ENCODE measurements at places on chromosomes 16 and 17.

- DNase-seq, result no peak
These were observed 17.6 kb downstream of the CES1 start for GRCh38 chr16:55815320-55815719.

- DNase-seq, result no peak
These were observed 1735.9 kb downstream of the TP53TG3F start for GRCh38 chr16:35195173-35195863.

DNA sequence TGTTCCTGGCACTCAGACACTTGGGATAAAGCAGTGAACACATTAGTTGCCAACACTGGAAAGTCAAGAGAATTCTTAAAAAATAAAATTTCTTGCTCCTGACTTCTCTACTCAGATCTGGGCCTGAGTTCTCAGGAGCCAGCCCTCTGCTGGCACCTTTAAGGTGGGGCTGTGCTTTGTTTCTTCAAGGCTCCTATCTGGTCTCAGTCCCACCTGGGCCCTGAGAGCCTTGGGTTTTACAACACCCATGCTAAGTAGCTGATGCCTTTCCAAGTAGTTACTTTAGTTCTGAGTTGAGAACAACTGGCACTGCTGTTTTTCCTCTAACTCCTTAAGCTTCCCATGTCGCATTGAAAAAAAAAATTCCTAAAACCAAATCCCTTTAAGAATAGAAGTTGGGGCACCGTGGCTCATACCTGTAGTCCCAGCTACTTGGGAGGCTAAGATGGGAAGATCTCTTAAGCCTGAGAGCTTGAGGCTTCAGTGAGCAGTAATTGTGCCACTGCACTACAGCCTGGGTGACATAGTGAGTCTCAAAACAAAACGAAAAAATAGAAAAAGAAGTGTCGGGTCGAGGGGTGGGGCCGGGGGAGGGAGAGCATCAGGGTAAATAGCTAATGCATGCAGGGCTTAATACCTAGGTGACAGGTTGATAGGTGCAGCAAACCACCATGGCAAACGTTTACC is 16.6 kb downstream of the CHAD start:
- DNase-seq, result no peak

GRCh38 chr17:7403043-7403726 is 712 bp downstream of the TMEM256 start:
- DNase-seq, result peak; percentile 49

DNA sequence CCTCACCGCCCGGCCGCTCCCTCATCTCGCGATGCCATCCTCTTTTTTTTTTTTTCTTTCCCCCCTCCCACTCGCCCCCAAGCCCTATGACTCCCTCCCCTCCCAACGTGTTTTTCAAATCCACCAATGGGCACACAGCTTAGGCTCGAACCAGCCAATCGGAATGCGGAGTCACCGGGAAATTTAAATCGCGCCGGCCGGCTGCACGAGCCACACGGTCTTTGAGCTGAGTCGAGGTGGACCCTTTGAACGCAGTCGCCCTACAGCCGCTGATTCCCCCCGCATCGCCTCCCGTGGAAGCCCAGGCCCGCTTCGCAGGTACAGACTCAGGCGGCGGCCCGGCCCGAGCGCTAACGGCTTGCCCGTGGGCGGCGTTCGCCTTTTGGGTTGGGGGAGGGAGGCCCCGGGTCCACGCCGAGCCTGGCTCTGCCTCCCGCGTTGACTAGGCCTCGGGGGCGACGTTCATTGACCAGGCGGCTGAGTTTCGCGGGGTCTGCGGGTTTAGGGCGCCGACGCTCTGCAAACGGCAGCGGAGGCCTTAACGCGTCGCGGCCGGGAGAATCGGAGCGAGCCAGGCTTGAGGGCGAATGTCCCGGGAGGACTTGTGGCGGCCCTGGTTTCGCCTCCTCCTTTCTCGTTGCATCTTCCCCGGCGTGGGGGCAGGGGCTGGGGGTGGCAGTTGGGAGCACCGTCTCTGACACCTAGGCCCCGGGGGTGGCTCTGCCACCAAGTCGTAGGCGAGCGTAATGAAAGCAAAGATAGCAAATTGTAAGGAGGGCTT is at the start of gene KPNA2:
TSS of gene KPNA2 (plus strand) at position 213 of the 781 bp plus-strand sequence. CDS start 1,398 bp downstream, outside the sequence.
- DNase-seq, result peak; percentile 92

- no peak for DNase-seq
These were observed 74.8 kb downstream of the GOSR1 start for GRCh38 chr17:30551996-30552339.

DNA sequence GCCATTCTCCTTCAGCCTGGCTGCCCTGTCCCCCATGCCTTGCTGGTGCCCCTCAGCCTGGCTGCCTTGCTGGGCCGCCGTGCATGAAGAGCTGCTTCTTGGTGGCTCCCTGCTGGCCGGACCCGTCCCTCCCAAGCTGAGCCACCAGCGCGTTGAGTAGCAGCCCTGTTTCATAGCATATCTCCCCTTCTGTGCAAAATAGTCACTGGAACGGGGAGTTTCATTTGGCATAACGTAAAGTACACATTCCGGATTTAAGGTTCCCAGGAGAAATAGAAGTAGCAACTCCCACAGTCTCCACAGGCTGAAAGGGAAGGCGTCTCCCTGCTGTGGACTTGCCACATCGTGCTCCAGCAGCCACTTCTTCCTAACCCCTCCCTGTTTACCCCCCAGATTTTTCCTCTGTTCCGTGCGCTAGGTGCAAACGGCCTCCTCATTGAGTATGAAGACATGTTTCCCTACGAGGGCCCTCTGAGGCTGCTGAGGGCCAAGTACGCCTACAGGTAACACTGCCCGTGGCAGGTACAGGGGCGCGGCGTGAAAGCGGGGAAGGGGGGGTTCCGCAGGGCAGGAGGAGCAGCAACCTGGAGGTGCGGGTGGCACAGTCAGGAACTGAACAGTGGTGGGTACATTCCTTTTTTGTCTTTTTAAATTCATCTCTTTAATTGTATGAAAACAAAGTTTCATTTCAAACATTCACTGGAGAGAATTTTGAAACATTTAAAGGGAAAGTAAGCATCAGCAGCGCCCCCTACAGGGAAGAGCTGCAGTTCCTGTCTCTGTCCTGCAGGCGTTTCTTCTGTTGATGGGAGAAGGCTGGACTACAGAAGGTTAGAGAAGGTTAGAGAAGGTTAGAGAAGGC is 5.8 kb upstream of the OGFOD3 start:
- DNase-seq, result peak; percentile 72

DNA sequence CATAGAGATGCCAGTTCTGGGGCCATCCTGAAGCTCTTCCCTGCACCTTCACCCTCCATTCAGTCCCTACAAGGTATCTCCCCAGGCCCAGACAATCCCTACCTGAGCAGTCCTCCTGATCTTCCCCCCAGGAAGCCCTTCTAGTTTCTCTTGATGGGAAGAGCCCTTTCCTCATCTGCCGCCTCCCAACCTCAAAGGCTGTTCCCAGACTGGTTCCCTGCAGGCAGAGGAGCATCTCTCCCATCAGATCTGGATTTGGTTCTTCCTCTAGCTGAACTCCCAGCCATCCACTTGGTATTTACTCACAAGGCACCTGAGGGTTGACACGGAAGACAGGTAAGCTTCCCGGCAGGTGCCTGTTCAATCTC is 24.6 kb upstream of the PHB1 start:
- no peak for DNase-seq

GRCh38 chr17:62614142-62614541 is 13.3 kb upstream of the MRC2 start:
- no peak for DNase-seq

DNA sequence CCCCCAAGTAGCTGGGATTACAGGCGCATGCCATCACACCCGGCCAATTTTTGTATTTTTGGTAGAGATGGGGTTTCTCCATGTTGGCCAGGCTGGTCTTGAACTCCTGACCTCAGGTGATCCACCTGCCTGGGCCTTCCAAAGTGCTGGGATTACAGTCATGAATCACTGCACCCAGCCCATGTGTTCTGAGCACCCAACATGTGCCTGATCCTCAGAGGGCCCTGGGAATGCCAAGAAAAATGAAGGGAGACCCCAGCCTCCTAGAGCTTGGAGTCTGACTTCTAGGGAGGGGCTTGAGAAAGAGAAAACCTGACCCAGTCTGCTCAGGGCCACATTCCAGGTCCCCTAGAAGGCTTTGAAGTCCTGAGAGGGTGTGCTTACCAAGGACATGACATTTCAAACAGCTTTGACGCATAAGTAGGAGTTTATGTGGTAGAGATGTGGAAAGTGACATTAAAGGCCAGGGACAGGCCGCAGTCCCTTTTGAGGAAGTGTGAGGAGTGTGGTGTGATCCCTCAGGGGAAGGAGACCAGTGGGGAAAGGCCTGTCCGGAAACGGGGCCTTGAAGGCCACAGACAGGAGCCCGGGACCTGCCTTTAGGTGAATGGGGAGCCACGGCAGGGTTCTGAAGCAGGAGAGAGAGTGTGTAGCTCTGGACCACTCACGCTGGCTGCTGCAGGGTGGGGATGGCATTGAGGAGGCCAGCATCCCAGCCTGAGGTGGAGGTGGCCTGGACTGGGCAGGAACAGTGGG is 1.1 kb upstream of the CCL22 start:
- DNase-seq, result no peak

DNA sequence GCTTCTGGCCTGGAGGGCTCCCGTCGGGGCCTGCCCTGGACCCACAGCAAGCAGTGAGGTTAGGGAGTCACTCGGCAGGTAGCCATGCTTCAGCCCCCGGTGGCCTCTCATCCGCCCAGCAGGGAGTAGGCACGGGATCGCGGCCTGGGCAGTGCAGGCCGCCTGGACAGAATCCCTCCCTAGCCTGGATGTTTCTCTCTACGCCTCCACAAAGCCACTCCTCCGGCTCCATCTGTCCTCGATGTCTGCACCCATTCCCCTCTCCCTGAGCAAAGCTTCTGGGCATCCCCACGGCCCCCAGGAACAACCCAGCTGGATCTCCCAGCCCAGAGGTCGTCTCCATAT is 145.2 kb downstream of the RBFOX3 start:
- no peak for DNase-seq

DNA sequence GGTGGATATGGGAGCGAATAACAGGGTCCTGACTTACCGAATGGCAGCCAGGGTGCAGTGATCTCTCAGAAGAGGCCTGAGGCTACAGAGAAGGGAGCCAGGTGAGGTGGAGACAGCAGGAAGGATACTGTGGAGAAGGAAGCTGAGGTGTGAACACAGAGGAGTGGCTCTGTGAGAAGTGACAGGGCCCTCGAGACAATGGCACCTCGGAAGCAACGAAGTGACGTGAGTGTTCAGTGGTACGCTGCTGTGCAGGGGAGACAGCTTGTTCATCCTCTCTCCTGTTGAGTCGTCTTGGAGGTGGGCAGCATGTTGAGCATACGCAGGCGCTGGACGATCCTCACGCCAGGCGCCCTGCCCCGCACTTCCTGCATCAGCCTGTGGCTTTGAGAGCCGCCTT is 390.3 kb downstream of the CPPED1 start:
- no peak for DNase-seq

- DNase-seq, result no peak
These were observed 10.3 kb downstream of the MRC2 start for GRCh38 chr17:62637809-62638208.

DNA sequence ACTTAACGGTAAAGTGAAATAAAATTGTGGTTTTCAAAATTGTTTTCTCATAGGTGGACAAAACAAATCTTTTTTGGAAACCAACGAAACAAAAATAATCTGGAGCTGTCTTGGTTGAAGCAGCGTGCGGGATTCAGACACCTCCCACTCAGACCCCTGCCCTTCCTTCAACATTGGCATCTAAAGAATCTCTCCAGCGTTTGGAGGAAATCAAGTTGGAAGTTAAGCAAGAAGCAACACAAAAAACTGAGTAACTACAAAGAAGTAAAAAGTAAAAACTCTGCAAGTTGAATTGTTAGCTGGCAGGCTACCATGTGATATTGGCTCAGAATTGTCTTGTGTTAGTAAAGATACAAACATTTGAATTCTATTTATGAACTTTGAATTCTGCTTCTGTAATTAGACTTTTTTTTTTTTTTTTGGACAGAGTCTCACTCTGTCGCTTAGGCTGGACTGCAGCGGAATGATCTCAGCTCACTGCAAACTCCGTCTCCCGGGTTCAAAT is 361.0 kb upstream of the PMFBP1 start:
- no peak for DNase-seq

- DNase-seq, result no peak
These were observed 193.4 kb downstream of the FOXL1 start for GRCh38 chr16:86771506-86772460.

- no peak for DNase-seq
These were observed 235.7 kb upstream of the SDK2 start for GRCh38 chr17:73879987-73880386.

DNA sequence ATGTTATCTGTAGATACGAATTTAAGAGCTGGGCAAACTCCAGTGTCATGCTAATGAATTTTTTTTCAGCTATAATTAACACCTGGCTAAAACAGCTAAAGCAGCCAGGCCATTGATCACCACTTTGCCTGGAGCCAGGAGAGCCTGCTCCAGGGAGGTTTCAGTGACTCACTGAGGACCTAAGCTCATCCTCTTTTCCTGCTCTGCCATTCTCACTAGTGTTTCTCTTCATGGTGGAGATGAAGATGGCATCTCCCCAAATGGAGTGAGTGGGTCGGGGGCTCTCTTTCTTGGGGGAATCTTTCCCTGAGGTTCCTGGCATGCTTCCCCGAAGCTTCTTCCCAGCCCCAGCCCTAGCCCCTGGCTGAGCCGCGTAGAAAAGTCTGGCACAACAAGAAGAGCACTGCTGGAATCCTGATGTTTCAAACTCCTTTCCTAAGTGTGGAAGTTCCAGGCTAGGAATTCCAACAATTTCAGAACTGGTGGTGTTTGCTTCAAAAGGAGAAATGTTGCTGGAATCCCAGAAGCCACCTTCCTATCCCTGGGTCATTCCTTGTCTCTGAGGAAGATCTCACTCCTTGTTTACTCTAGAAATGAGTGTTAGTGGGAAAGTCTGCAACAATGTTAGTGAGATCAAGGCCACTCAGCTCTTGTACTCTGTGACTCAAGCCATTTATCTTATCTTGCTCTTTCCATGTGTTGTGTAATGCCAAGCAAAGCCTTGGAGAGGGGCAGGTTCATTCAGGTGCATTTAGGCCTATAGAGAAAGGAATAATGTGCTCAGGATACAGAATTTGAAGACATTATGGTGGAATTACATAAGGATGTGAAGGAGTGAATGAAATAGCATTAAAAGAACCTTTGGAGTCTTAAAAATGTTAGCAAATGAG is 26.0 kb upstream of the B4GALNT2 start:
- no peak for DNase-seq

- peak; percentile 71 for DNase-seq
These were observed 918 bp upstream of the NLRC3 start for GRCh38 chr16:3578121-3578520.

- no peak for DNase-seq
These were observed 32.7 kb downstream of the NFATC3 start for GRCh38 chr16:68117884-68118283.

DNA sequence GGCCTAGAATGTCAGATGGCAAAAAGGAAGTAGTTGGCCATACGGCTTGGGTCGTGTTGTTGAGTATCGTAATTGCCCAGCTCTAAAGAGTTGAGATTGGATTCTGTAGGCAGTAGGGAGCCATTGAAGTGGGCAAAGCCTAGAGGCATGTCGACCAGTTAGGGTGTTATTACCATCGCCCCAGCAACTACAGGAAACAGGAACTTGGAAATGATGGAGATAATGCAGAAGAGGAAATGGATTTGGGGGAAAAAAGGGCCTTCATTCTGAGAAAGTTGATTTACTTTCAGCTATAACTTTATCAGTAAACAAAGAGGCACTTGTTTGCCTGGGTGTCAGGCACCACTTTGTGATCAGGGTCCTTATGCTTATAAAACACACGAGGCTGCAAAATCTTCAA is 52.6 kb downstream of the COX10 start:
- no peak for DNase-seq

Measured in CD4-positive, alpha-beta T cell treated with Interleukin-6 for 4 hours (primary cell).